Stimulated activated CD4-positive, alpha-beta T cell treated with anti-CD3 and anti-CD28 coated beads, TNF-alpha, amount 100 ng/mL, for 1 hour (primary cell): ENCODE measurements at places on chromosomes 2 and 18.
A peak's percentile ranks its signal among the peaks of the same experiment; 100 is the strongest.

DNA sequence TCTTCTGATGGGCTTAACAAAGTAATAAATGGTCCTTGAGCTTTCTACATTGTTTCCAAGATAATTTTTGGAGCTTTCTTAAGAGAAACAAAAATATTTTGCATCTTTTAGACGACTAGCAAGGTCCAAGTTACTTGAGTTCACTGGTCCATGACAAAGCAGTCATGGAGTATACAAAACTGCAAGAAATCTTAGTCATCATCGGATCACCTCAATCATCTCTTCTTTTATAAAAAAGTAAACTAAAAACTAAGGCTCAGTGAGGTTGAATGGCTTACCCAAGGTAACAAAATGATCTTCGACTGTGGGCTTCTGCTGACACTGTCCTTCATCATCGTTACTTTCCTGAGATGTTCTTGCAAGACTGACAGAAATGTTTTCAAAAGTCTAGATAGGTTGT is 11.9 kb downstream of the FIGN start:
- DNase-seq: no peak

- DNase-seq: peak; percentile 51
Measured at GRCh38 chr2:230416061-230416721, at the start of gene SP100. TSS of gene SP100 (plus strand) at chr2:230416201. CDS start at chr2:230416297, 96 bp downstream.

DNA sequence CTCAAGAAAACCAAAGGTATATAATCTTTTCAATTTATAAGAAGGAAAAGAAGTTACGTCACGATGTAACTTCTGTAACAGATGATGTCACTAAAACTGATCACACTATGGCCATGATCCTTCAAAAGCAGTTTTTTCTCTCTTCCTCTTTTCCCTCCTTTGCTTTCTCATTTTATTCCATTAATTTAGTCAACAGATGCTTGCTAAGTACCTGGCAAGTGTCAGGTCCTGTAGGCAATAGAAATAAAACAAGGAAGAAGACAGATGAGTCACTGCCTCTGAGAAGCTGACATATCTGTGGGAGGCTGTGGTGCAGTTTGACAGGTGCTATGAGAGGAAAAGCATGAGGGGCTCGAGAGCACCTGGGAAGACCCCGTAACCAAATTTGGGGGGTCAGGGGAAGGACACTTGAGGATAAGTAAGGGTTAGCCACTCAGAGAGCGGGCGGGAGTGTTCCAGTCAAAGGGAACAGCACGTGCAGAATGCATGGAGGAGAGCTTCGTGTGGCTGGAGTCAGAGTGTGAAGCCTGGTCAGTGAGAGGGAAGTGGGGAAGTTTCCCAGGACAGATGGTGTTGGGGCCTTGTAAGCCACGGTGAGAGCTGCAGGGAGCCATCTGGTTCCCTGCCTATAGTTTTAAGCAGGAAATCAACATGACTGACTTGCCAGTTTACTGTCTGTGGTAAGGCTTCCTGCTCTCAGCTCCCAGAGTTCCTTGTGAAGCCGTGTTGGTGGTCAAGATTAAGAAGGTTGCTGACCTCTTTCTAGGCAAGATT is 198.8 kb upstream of the FOSL2 start:
- no peak for DNase-seq

GRCh38 chr2:191983186-191983585 is 136.3 kb upstream of the CAVIN2 start:
- DNase-seq: no peak
